Kidney tubule cell (primary cell): ENCODE measurements at places on chromosomes 12 and 14.

DNA sequence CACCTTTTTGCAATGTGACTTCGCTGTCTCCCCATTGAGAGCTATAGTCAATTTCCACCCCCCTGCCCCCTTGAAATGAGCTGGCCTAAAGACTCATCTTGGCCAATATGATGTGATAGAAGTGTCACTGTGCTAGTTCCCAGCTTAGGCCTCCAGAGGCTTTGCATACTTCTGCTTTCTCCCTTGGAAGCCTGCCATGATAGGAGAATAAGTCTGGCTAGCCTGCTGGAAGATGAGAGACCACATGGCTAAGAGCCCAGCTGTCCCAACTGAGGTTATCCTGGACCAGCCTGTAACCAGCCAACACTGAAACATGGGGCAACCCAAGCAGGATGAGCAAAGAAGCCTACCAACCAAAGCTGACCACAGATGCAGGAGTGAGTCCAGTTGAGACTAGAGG is 196.9 kb downstream of the GRIN2B start:
- no peak for DNase-seq

DNA sequence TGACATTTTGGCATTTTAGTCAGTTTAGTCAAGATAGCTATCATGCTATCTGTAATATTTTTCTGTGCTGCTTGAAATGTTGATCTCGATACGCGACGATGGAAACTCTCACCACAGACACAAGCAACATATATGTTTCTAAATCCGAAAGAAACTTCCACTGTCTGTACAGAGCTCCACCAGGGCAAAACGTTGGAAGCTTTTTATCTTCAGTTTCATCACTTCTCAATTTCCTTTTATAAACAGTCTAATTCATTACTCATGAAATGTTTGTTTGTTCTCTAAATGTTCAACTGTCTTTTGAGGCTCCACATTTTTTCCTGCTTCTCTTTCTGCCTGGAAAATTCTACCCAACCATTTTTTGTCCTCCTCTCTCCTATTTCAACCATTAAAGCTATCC is 737.6 kb downstream of the SLC16A7 start:
- DNase-seq = no peak

DNA sequence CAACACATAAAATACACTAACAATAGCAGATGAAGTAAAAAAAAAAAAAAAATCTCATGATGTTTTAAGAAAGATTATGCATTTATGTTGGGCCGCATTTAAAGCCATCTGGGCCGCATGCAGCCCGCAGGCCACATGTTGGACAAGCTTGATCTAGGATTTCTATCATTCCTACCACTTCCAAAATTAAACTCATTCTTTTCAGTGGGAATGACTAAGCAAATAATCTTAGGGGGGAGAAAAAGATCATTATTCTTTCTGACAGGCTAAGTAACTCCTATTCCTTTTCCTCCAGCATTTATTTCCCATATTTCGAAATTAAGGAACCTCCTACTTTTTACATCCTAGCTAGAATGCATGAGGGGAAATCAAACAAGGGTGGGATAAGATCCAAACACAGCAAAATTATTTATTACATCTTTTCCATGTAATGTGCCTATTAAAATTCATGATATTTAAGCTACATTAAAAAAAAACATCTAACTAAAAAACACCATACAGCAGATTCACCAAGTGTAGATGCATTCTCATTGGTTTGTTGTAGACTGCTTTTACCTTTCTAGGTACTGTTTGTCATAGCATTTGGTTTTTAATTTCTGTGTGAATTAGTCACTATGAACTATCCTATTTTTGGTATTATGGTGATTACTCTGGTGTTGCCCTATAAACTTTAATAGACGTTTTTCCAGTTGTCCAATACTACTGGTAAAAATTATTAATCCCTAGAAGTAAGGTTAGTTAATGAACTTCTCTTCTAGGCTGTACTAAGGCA is 76.1 kb downstream of the RASSF8 start:
- DNase-seq = no peak

DNA sequence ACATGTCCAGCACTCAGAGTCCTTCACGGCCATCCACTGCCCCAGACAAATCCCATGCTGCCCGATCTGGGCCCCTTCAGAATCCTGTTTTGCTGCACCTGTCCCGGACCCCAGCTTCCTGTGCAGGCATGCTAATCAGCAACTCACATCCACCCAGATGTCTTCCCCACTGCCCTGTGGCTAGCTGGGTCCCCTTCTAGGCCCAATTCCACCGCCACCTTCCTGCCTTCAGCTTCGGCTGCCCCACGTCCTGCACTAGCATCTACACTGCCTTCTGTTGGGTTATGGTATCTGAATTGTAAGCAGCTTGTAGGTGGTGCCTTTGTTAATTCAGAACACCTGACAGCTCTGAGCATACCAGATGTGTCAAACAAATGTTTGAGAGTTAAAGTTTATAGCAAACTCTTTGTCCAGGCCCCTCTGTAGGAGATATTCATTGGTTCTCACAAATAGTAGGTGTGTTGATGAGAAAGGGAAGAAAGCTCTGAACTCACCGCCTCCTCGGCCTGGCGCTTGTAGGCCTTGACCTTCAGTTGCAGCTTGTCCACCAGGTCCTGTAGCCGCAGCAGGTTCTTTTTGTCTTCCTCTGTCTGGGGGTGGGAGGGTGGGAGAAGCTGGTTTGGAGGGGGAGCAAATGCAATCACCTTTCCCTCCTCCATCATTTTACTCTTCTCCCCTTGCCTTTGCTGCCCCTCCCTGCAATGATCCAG is 6.0 kb downstream of the CMTM5 start:
- DNase-seq = no peak

DNA sequence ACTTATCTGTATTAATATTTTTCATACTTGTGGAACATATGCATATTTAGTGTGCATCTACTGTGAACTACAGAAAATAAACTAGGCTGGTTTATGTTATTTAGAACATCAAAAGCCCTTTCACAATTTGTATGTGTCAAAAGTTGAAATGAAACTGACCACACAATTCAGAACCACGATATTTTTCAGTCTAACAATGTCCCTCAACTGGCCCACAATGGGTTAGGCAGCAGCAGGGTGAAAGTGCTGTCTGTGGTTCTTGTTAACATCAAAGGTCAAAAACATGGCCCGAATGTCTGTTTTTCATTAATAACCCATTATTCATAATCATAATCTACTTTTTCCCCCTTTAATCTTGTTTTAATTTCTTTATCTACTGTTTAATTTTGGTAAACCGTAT is 559.9 kb upstream of the ATP2B1 start:
- no peak for DNase-seq
